ENCODE measurements at places on chromosomes 12 and 14.
A peak's percentile ranks its signal among the peaks of the same experiment; 100 is the strongest.

GRCh38 chr14:100532154-100532861 is 54.9 kb downstream of the BEGAIN start:
- H3K27me3 ChIP-seq: no peaks in the 10 kb centered on the region
- no peaks in the 10 kb centered on the region for H3K36me3 ChIP-seq
- H3K4me1 ChIP-seq: peaks cover 8% of the 10 kb centered on the region

DNA sequence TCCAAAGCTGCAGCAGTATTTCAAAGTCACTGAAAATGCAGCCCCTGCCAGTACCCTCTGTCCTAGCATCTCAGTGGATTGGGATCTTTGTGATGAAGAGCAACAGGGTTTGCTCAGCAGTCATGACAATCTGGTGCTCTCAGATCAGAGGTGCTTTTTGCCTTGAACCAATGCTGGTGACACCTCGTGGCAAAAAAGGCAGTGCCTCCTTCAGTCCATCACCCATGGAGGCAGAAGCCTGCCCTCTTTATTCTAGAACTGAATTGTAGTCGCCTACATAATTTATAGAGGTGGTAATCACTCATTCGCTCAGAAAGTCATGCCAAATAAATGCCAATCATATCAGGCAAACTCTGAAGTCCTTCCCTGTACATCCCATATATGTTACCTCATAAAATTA is 126.0 kb upstream of the VRK1 start:
- no peak overlapping the region for H3K4me3 ChIP-seq
- no peak for DNase-seq
- H3K36me3 ChIP-seq: no peaks in the 10 kb centered on the region

DNA sequence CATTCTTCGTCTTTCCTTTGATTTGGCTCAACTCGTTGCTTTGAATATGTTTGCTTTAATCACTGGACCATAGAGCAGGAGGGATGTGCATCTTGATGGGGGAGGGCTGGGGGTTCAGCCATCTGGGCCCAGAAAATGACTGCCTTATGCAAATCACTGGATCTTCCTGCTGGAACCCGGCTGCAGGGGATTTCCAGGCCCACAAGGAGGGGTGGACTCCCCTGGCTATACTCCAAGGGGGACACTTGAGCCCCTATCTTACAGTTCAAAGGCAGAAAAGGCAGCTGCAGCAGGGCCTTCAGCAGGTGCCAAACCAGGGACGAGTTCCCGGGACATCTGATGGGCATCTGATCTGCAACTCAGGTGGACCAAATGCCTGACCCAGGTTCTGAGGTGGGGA is 122.5 kb downstream of the DICER1 start:
- no peak for DNase-seq
- no peak overlapping the region for H3K4me3 ChIP-seq
- no peaks in the 10 kb centered on the region for H3K36me3 ChIP-seq
- no peaks in the 10 kb centered on the region for H3K27me3 ChIP-seq
- H3K27ac ChIP-seq: no peak overlapping the region
- no peaks in the 10 kb centered on the region for H3K4me1 ChIP-seq

DNA sequence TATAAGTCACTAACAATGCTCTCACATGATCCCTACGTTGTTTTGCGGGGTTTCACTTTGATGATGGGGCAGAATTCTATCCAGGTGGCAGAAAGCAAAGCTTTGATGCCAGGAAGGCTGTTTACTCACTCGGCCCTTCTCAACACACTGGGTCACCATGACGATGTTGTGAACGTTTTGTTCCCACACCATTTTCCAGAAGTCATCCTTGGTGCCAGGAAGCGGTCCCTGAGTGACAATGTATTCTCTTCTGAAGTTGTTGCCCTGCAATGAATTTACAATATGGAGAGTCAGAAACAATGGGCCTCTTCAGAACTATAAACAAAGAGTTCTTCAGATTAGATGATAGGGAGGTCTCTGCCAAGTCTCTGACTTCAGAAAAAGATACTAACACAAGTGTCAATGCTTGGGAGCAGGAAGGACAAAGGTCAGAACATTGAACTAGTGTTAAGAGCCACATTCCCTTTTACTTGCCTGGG is 101.3 kb downstream of the PTPRB start:
- no peaks in the 10 kb centered on the region for H3K27me3 ChIP-seq
- no peak overlapping the region for H3K4me3 ChIP-seq
- H3K4me1 ChIP-seq: no peaks in the 10 kb centered on the region
- no peak for DNase-seq
- H3K27ac ChIP-seq: peak overlapping the region; percentile 48
- no peaks in the 10 kb centered on the region for H3K36me3 ChIP-seq

GRCh38 chr14:89368490-89369477 is 48.2 kb downstream of the FOXN3 start:
- H3K27ac ChIP-seq: no peak overlapping the region
- no peak for DNase-seq
- no peaks in the 10 kb centered on the region for H3K27me3 ChIP-seq
- H3K36me3 ChIP-seq: no peaks in the 10 kb centered on the region
- no peaks in the 10 kb centered on the region for H3K4me1 ChIP-seq
- H3K4me3 ChIP-seq: no peak overlapping the region

GRCh38 chr12:107594995-107595394 is 90.6 kb upstream of the PWP1 start:
- no peaks in the 10 kb centered on the region for H3K27me3 ChIP-seq
- H3K4me1 ChIP-seq: no peaks in the 10 kb centered on the region
- no peak overlapping the region for H3K27ac ChIP-seq
- no peak for DNase-seq

- DNase-seq: no peak
- H3K27ac ChIP-seq: no peak overlapping the region
- no peak overlapping the region for H3K4me3 ChIP-seq
- H3K4me1 ChIP-seq: no peaks in the 10 kb centered on the region
- H3K36me3 ChIP-seq: no peaks in the 10 kb centered on the region
Observed at GRCh38 chr12:33248364-33248763, 191.3 kb downstream of the SYT10 start.

DNA sequence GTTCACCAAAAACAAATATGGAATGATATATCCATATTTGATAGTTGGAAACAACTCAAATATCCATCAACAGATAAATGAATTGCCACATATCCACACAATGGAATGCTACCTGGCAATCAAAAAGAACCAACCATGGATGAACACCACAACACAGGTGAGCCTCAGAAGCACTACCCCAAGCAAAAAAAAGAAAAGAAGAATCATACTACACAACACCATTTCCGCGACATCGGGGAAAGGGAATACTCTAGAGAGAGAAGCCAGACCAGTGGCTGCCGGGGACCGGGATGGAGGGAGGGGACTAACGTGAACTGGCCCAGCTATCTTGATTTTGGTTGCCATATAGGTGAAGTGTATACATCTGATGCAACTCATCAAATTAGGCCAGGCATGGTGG is 41.4 kb downstream of the SCARB1 start:
- H3K27ac ChIP-seq: no peak overlapping the region
- H3K27me3 ChIP-seq: no peaks in the 10 kb centered on the region
- no peak overlapping the region for H3K4me3 ChIP-seq
- no peaks in the 10 kb centered on the region for H3K4me1 ChIP-seq
- DNase-seq: no peak

DNA sequence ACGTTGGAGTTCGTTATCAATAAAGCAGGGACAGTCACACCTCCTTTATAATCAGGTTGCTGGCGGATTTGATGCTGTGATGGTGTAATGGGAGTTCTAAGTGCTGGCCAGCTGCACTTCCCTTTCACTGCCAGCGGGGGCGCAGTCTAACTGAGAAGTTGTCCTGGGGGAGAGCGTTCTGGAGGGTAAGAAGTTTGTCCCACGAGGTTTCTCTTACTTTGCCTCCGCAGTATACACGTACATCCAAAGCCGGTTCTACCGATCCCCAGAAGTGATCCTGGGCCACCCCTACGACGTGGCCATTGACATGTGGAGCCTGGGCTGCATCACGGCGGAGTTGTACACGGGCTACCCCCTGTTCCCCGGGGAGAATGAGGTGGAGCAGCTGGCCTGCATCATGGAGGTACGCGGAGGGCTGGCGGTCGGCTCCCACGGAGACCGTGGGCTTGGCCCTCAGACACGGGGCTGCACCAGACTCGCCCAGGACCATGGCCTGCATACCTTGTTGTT is 42.7 kb downstream of the DYRK4 start:
- H3K27ac ChIP-seq: peak overlapping the region; percentile 79
- peaks cover 4% of the 10 kb centered on the region for H3K4me1 ChIP-seq
- H3K4me3 ChIP-seq: peak overlapping the region; percentile 67
- peak; percentile 29 for DNase-seq

GRCh38 chr14:63448841-63449240 is 94.3 kb downstream of the PPP2R5E start:
- H3K4me3 ChIP-seq: no peak overlapping the region
- no peak overlapping the region for H3K27ac ChIP-seq
- peaks cover 4% of the 10 kb centered on the region for H3K4me1 ChIP-seq
- DNase-seq: no peak
- no peaks in the 10 kb centered on the region for H3K27me3 ChIP-seq

- no peaks in the 10 kb centered on the region for H3K36me3 ChIP-seq
- H3K27me3 ChIP-seq: no peaks in the 10 kb centered on the region
- peaks cover 28% of the 10 kb centered on the region for H3K4me1 ChIP-seq
- no peak overlapping the region for H3K4me3 ChIP-seq
- no peak for DNase-seq
- H3K27ac ChIP-seq: no peak overlapping the region
Observed at GRCh38 chr12:54193434-54193833, 4.6 kb upstream of the SMUG1 start.

- H3K4me3 ChIP-seq: no peak overlapping the region
- DNase-seq: no peak
- H3K4me1 ChIP-seq: peaks cover 20% of the 10 kb centered on the region
- no peaks in the 10 kb centered on the region for H3K27me3 ChIP-seq
Observed at GRCh38 chr12:52243259-52243855, 10.3 kb downstream of the KRT7 start.

DNA sequence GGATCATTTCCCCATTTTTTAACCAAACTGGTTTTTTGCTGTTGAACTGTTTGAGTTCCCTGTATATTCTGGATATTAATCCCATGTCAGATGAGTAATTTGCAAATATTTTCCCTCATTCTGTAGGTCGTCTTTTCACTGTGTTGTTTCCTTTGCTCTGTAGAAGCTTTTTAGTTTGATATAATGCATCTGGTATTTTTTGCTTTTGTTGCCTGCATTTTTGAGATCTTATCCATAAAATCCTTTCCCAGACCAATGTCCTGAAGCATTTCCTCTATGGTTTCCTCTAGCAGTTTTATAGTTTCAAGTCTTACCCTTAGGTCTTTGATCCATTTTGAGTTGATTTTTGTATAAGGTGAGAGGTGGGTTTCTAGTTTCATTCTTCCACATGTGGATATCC is 71.3 kb downstream of the LRP6 start:
- H3K4me1 ChIP-seq: no peaks in the 10 kb centered on the region
- H3K36me3 ChIP-seq: peaks cover 26% of the 10 kb centered on the region
- no peak for DNase-seq
- H3K4me3 ChIP-seq: no peak overlapping the region
- no peak overlapping the region for H3K27ac ChIP-seq

GRCh38 chr12:78209846-78210505 is 379.3 kb downstream of the NAV3 start:
- no peaks in the 10 kb centered on the region for H3K4me1 ChIP-seq
- no peak for DNase-seq
- no peak overlapping the region for H3K27ac ChIP-seq
- no peak overlapping the region for H3K4me3 ChIP-seq

- peak overlapping the region; percentile 91 for H3K27ac ChIP-seq
- peaks cover 42% of the 10 kb centered on the region for H3K4me1 ChIP-seq
- no peak for DNase-seq
- peak overlapping the region; percentile 8 for H3K4me3 ChIP-seq
Observed at GRCh38 chr14:70665448-70666360, 24.0 kb downstream of the TTC9 start.

- no peak for DNase-seq
- H3K4me1 ChIP-seq: peaks cover 36% of the 10 kb centered on the region
- H3K4me3 ChIP-seq: no peak overlapping the region
- H3K36me3 ChIP-seq: no peaks in the 10 kb centered on the region
- no peak overlapping the region for H3K27ac ChIP-seq
Observed at GRCh38 chr14:75662966-75663365, 1.9 kb downstream of the TTLL5 start.

- H3K36me3 ChIP-seq: no peaks in the 10 kb centered on the region
- H3K27me3 ChIP-seq: peaks cover 29% of the 10 kb centered on the region
- H3K4me1 ChIP-seq: peaks cover 88% of the 10 kb centered on the region
- DNase-seq: no peak
- peak overlapping the region; percentile 97 for H3K27ac ChIP-seq
Observed at GRCh38 chr14:23366426-23366921, 1.5 kb upstream of the EFS start.

DNA sequence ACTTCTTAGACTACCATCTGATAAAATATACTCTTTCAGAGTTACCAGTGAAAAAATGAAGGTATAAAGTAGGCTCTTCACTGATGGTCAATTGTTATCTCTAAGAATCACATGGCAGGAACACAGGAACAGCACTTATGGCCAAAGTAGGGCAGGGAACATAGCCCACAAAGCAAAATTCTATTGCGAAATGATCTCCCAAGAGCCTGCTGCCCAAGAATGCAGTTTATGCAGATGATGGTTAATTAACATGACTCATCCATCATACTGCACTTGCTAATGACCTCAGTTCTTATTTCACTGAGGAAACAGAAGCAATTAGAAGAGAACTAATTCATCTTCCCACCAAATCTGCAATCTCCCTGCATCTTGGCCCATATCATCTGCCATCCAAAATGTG is 133.8 kb downstream of the SLC2A13 start:
- no peaks in the 10 kb centered on the region for H3K27me3 ChIP-seq
- H3K27ac ChIP-seq: no peak overlapping the region
- H3K36me3 ChIP-seq: no peaks in the 10 kb centered on the region
- no peak for DNase-seq
- no peak overlapping the region for H3K4me3 ChIP-seq
- H3K4me1 ChIP-seq: peaks cover 3% of the 10 kb centered on the region

- H3K4me3 ChIP-seq: no peak overlapping the region
- H3K4me1 ChIP-seq: no peaks in the 10 kb centered on the region
- no peak for DNase-seq
- no peaks in the 10 kb centered on the region for H3K27me3 ChIP-seq
Observed at GRCh38 chr12:4416276-4416675, 29.3 kb downstream of the FGF6 start.

DNA sequence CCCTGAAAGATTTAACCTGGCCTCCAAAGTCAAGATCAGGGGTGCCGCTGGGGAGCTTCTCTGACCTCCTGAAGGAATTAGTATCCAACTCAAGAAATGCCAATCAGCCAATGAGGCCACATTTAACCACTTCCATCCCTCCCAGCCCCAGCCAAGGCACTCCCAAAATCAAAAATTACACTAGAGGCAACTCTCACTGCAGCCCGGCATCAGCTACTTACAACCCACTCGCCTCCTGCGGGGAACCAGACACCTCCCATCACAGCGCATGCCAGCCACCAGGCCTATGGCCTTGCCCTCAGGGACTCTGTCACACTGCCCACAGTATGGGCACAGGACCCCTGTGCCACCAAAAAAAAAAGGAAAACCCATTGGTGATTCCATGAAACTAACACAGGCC is 62.3 kb upstream of the DDX11 start:
- no peaks in the 10 kb centered on the region for H3K27me3 ChIP-seq
- no peaks in the 10 kb centered on the region for H3K4me1 ChIP-seq
- DNase-seq: no peak
